ENCODE measurements at places on chromosomes 2 and 18.

- DNase-seq = no peak
Observed at GRCh38 chr2:239809391-239809790, 215.8 kb downstream of the NDUFA10 start.

DNA sequence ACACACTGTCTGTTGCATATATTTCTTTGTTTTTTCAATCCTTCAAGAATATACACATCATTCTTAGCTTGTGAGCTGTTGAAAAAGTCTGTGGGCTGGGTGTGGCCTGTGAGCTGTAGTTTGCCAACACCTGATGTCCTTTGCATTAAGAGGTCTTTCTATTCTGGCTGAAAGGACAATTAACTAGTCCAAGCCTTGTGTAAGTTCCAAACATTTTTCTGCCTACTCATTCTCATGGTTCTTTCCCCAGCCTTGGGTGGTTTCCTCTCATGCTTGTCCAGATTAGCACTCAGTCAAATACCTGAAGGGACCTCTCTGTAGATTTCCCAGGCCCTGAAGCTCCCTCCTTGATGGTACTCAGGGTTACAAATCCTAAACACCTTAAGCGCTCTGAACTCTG, 57.8 kb upstream of the NABP1 start:
- no peak for DNase-seq

DNA sequence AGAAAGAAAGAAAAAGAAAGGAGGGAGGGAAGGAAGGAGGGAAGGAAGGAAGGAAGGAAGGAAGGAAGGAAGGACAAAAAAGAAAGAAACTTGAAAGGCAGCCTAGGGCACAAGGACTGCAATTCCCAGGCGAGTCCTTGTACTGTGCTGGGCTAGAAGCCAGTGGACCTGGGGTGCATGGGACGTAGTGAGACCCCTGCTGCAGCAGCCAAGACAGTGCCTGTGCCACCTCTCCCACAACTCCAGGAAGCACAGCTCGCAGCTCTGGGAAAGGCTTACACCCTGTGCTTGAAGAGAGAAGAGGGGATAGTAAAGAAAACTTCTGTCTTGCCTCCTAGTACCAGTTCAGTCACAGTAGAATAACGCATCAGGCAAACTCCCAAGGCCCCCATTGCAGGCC, 227.9 kb upstream of the CDH7 start:
- DNase-seq = no peak

GRCh38 chr2:18479947-18480369, 80.5 kb downstream of the RDH14 start:
- no peak for DNase-seq

DNA sequence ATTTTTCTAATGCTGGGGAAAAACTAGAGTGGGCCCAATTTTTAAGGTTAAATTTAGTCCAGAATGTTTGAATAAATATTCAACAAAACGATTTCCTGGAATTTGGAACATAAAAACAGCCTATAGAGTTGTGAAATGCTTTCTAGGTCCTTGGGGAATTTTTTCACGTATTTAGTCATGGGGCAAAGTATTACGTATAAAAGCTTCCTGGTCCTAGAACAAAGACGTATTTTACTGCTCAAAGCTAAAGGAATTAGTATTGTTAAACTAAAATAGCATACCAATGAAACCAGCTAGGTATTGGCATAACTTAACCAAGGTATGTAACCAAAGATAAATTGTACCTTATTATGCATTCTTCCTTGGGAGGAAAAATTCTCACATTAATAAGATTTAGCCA, 1.6 kb downstream of the SESTD1 start:
- no peak for DNase-seq

- DNase-seq = no peak
Observed at GRCh38 chr2:170218456-170218855, 40.5 kb downstream of the MYO3B start.

- no peak for DNase-seq
Observed at GRCh38 chr18:3321133-3321812, 59.3 kb downstream of the MYL12B start.

- no peak for DNase-seq
Observed at GRCh38 chr18:33114749-33115148, 325.8 kb downstream of the CCDC178 start.

GRCh38 chr2:229176136-229176535, 95.0 kb downstream of the PID1 start:
- DNase-seq = no peak

GRCh38 chr18:48116873-48117630, 186.6 kb upstream of the SMAD2 start:
- no peak for DNase-seq

DNA sequence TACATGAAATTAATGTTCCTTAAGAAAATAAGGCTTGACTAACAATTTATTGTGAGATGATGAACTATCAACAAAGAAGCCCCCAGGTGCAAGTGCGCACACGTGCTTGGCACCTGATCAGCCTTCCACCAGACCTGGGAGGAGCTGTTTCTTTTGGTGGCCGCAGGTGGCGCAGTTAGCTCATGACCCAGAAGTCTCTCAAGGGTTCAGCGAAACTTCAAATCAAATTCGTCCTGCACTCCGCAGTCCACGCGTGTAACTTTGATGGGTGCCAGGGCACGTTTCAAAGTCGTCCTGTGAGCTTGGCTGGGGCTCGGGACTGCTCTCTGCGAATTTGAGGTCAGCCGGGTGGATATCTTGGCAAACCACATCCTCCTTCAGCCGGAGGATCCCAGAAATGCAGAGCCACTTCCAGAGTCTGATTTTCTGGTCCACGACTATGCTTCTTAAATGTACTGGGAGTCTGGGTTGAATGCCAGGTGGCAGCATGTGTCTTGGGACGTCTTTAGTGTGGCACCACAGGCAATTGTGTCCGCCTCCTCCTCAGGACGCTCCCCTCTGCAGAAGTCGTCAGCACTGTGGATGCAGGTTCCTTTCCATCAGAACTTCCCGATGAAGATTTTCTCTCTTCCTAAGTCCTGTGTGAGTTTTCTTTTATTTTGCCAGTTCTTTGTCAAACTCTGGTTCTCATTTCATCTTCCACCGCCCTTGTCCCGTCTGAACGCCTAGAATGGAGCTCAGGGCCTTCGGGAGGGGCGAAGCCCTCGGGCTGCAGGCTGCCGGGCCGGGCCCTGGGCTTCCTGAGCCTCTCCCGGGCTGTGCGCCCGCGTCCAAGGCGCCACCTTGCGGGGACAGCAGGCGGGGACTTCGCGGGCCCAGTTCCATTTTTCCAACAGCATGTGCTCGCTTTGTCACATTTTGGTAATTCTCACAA, 61.3 kb upstream of the RAPGEF4 start:
- no peak for DNase-seq

DNA sequence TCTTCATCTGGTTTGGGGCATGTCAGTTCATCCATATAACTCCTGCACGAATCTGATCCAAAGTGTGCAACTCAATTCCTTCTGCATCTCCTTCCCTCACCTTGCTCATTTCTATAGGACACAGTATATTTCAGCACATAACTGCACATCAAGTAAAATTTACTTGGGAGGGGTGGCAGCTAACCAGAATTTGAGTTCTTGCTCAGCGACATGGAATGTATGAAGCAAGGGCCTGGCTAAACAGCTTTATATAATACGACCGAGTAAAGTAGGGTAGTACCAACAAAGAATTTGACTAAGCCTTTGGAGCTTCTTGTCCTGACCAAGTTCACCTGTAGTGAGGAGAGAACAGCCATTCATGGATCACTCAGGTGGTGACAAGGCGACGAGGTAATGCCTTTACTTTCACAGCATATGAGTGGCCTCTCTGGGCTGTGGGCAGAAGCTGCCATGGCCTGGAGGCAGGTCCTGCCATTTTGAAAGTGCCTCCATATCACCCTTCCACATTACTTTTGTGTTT, 570.2 kb upstream of the TNP1 start:
- DNase-seq = no peak

Measured in activated CD4-positive, CD25-positive, alpha-beta regulatory T cell treated with anti-CD3 and anti-CD28 coated beads, Interleukin-2, amount 50 U/mL, for 16 hours (primary cell).